EL (cell line): ENCODE measurements at places on chromosomes 1 and 21.
A peak's percentile ranks its signal among the peaks of the same experiment; 100 is the strongest.

GRCh38 chr1:211920141-211920572 is 89.6 kb upstream of the LPGAT1 start:
- peak; percentile 6 for DNase-seq

DNA sequence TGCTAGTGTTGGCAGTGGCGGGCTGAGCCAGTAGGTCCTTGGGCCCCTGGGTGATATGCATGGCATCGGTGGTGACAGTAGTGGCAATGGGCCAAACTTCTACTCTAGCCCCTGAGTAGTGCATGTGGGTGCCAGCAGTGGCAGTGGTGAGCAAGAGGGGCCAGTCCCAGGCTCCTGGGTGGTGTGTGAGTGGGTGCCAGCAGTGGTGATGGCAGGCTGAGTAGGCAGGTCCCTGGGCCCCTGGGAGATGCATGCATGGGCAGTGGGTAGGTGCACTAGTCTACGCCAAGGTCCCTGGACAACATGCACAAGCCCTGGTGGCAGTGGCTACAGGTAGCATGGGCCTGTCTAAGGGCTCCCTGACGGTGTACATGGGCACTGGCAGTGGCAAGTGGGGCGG is 24.6 kb upstream of the TTC22 start:
- no peak for DNase-seq

GRCh38 chr1:239772446-239772845 is 319.2 kb upstream of the FMN2 start:
- no peak for DNase-seq

GRCh38 chr1:155976062-155976912 is 2.1 kb downstream of the ARHGEF2 start:
- DNase-seq = peak; percentile 84

DNA sequence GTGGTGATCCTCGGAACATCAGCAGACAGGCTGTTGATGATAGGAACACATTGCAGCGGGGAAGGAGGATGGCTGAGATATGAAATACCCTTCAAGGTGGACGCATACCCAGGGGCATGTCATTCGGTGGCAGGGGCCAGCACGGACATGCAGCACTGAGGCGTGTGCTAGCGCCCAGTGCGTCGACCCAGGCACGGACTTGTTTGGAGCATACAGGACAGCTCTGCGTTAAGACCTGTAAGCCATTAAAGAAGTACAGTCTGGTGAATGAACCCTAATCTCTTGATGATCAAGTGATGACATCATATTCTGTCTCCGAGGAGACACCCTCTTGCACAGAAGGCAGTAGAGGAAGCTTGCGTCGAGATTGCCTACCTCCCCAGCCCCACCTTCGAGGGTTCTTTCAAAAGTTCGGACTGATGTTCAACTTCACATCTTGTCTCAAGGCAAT is 63.6 kb upstream of the KIF26B start:
- peak; percentile 4 for DNase-seq

- no peak for DNase-seq
Observed at GRCh38 chr1:67464746-67465145, 34.5 kb upstream of the SERBP1 start.

DNA sequence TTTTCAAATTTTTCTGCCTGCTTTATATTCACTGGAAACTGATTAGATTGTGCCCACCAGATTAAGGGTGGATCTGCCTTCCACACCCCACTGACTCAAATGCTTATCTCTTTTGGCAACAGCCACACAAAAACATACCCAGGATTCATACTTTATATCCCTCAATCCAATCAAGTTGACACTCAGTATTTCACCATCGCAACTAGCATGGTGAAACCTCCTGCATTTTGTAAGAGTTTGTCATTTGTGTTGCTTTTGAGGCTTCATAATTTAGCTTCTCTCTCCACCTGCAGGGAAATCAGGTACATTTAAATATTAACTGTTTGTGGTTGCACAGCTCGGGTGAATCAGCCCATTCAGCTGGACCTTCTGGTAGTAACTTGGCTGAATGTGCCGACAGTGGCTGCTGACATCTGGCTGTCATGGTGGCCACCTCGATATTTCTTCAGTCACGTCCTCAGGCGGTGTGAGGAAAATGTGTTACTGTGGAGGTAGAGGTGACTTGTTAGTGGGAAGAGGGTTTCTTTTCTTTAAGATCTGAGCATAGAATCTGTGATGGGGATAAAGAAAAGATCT is 224.0 kb downstream of the PTBP2 start:
- DNase-seq = no peak

GRCh38 chr1:244730153-244730933 is 77.4 kb downstream of the DESI2 start:
- peak; percentile 57 for DNase-seq

DNA sequence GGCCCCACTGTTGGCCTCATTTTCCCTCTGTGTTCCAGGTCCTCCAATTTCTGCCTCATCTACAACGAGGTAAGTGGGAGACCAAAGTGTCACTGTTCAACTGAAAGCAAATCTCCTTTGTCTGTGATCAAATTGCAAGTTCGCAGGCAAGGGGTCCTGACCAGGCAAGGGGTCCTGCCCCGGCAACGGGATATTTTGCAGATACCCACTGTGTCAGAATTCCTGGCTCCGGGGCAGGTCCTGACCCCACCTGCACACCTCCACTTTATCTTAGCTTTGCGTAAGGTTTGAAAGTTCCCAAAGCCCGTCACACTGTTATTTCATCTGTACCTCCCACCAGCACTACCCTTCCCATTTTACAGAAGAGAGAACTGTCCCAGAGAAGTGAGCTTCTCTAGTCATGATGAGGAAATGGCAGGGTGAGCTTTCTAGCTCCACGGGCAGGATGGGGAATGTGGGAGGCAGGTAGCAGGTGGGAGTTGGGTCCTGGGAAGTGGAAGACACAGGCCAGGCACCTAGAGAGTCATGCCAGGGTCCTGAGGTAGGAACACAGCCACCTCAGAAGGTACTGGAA is 32.0 kb upstream of the CSF1 start:
- DNase-seq = no peak

- peak; percentile 77 for DNase-seq
Observed at GRCh38 chr1:239386453-239387303, at the start of gene CHRM3. CHRM3 (plus strand) TSS chr1:239386568; CDS start chr1:239907452, 520,884 bp downstream.

GRCh38 chr21:42118901-42119300 is 47.8 kb downstream of the UMODL1 start:
- no peak for DNase-seq

GRCh38 chr1:59354709-59355337 is 57.9 kb downstream of the FGGY start:
- no peak for DNase-seq

- DNase-seq = no peak
Observed at GRCh38 chr21:28871388-28872010, 121.2 kb downstream of the LTN1 start.

- DNase-seq = no peak
Observed at GRCh38 chr1:235131961-235132360, 3.3 kb upstream of the TOMM20 start.

DNA sequence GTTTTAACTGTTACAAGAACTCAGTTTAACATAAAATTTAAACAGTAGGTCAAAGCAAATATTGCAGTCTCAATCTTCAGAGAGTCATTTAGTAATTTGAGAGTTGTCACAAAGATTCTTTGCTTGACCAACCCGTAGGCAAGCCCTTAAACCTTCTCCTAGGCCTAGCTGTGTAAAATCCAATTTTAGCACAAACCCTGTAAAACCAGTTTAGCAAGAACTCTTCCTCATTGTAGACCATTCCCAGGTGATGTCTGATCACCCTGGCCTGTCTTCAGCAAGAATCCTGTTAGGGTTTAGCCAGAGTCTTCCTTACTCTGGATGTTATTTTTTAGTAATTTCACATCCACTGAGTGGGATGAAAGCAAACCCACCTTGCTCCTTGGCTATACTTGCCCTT is 30.1 kb downstream of the LRIG2 start:
- no peak for DNase-seq

- DNase-seq = no peak
Observed at GRCh38 chr1:68149110-68149798, 83.1 kb downstream of the WLS start.

DNA sequence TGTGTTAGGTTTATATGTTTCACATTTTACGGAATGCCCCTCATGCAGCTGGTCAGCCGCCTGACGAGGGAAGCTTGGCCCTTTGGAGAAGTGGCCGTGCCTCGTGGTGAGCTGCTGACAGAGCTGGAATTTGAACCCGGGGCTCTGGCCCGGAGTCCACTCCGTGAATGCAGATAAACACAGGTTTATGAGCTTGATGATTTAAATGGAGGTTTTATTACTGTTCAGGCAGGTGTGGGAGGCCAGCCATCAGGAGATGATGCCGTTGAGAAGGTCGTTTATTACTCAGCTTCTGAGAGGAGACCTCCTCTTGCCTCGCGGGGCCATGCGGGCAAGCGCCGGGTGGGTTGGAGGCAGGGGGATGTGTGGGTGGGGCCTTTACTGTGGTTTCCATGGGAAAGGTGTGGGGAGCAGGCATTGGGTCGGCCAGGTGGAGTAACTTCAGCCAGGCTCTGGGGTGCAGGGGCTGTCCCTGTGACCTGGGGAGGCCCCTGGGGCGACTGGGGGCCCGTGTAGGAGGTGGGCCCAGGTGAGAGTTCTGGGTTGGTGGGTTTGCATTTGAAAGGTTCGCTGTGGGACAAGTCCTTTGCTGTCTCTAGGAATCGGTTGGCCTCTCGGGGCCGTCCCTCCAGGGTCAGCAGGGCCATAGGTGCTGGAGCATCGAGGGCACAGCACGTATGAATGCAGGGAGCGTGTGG is 22.0 kb downstream of the PRKCZ start:
- no peak for DNase-seq

DNA sequence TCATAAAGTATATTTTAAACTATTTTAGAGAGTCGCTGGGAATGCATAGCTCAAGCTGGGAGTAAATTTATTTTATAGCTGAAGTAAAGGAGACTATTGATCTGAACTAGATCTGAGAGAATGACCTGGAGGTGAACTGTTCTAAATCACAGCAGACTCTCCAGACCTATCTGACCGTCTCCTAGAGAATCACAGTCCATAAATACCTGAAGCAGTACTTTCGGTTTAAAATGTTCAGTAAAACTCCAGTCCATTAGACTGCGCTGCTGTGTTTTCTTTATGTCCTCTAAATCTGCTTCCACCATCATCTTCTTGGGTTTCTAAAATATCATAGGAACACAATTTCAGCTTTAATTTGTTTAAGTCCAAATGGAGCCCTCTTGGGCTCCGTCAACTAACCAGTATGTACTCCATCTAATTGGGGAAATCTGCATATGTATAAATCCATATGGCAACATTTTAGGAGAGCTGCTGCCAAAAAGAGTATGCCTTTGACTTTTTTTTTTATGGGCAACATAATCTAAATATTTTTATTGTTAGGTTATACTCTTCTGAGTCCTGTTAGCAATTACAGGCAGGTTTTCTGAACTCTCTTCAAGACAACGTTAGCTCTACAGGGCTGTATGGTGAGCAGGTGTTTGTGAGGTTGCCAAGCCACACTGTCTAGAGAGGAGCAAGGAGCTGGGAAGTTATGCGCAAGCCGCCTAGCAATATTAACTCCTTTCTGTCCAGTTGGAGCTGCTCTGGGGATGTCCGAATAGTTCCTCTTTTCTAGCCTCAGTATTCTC is 111.2 kb downstream of the SPAG17 start:
- no peak for DNase-seq

DNA sequence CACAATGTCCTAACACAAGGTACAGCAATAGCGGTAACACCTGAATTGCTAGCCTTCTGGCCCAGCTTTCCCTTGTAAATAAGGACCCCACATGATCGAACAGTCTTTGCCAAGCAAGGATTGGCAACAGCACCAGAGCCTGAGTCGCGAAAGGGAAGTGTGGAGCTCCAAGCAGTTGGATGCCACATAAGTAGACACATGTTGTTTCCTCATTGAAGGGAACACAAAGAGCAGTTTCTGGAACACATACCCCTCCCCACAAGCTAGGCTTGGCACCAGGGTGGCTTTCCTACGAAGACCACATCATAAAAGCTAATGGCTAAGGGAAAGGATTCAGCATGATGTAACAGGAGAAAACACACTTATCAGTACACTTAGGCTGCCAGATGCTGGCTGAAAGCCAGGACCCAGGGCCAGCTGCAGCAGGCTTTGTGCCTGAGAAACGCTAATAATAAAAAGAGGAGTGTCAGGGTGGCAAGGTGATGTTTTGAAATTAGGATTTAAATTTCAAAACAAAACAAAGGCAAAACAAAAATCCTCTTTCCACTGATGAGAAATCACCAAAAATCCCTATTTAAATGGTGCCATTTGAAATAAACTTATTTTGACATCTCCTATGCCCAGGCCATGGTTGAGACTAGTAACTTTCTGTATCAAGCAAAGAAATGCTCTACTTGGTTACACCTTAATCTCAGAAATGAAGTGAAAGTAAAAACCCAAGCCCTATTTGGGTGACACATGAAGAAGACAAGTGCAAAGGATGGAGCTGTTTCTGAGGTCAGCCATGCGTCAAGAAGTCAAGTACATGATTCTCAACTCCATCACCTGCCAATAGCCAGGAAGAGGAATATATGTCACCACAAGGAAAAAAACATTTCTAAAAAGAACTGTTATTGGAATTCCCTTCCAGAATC is 11.9 kb upstream of the CPLANE2 start:
- peak; percentile 77 for DNase-seq
